ENCODE measurements at places on chromosomes 5 and 9. TPM values are rescaled to one million over a fixed set of nuclear protein-coding genes. Genes with fewer than 3 reads are reported as not detected.

CTNNAL1 gene
- polyA plus RNA-seq: 61.2 TPM

BRIX1 gene
- polyA plus RNA-seq: 46.7 TPM

LCN6 gene
- polyA plus RNA-seq: not detected

COL15A1 gene
- 33.2 TPM for polyA plus RNA-seq

DCTN3 gene
- 103 TPM for polyA plus RNA-seq

PDE8B gene
- 4.0 TPM for polyA plus RNA-seq

MYOT gene
- 1.7 TPM for polyA plus RNA-seq

EEIG1 gene
- polyA plus RNA-seq: 34.0 TPM

IFNA2 gene
- polyA plus RNA-seq: not detected

ANKRD34B gene
- 0.19 TPM for polyA plus RNA-seq

PGM5 gene
- polyA plus RNA-seq: 46.3 TPM

SAXO1 gene
- 0.14 TPM for polyA plus RNA-seq

STPG3 gene
- polyA plus RNA-seq: 1.0 TPM

SPINK1 gene
- polyA plus RNA-seq: 59.5 TPM

ADRA1B gene
- polyA plus RNA-seq: 3.1 TPM

CENPK gene
- 42.7 TPM for polyA plus RNA-seq

ADAMTS13 gene
- polyA plus RNA-seq: 14.4 TPM

All from left renal cortex interstitium (tissue), 4 donors.